ENCODE measurements at places on chromosomes 5 and 9.

DNA sequence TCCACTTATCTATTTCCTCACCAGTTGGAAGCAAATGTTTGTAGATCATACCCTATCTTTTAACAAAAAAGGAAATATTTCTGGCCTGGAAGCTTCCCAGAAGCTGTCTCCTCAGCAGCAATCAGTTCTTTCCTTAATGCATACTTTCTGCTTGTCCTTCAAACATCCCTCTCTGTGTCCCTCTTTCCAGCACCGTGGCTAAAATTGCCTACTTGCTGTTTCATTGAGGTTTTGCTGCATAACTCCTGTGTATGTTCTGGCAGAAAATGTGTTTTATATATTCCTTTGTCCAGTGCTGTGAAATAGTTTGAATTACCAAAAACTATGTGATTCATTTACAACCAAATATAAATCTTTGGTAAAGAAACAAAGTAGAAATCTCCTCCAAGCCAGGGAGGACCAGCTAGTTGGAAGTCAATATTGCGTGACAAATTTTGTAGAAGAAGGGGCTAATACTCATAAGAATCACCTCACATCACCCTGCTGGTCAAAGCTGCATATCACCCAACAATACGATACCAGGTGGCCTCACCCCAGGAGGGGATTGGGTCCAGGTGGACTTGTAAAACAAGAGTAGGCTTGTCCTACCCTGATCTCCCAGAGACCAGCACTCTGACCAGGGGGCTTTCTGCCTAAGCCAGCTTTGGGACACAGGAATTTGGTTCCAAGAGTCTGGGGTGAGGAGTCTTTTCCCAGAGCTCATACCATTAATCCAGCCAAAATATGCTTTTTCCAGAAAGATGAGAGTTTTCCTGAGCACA is 198.4 kb upstream of the SNX2 start:
- DNase-seq, result no peak

DNA sequence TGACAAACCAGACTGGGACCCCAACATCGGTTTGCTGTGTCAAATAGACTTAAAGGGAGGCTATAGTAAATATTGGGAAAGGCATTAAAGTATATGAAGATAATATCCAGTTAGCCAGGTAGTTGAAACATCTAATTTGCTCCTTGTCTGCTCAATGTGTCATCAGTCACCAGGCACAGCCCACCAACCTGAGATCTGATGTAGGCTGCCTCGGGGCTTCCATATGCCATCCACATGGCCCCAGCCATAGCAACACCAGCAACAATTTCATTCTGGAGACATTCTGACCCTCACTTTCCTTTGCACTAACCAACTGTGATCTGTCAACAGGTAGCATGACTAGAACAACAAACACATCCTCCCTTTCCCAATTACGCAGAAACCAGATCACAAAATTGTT is 196.0 kb downstream of the NR2F1-AS1 start:
- no peak for DNase-seq

- DNase-seq, result no peak
Measured at GRCh38 chr5:173549644-173550043, 66.8 kb downstream of the BOD1 start.

DNA sequence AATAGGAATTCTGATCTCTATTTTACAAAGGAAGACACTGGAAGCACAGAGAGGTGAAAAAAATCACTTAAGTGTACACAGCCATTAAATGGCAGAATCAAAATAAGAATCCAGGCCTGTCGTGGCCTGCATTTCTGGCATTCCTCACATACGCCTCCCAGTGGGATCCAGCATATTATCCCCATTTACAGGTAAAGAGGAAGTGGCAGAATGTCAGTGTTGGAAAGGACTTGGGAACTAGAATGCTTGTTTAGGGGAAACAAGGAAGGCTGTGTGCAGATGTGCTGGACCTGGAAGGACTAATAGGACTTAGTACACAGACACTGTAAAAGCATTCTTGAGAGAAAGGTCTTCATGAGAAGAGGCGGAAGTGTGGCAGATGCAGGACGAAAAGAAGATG is 241.8 kb downstream of the TRIM32 start:
- DNase-seq, result no peak

- no peak for DNase-seq
Measured at GRCh38 chr9:131474711-131475110, 28.0 kb upstream of the POMT1 start.
